ENCODE measurements at places on chromosomes 12 and 14.

GRCh38 chr12:12613344-12613743 lies 1.7 kb downstream of the CREBL2 start:
- ATAC-seq: no peak

- peak; percentile 82 for ATAC-seq
Measured at GRCh38 chr12:113136128-113136989, 798 bp upstream of the RASAL1 start.

GRCh38 chr12:94033784-94034183 lies 114.6 kb upstream of the PLXNC1 start:
- ATAC-seq: no peak

DNA sequence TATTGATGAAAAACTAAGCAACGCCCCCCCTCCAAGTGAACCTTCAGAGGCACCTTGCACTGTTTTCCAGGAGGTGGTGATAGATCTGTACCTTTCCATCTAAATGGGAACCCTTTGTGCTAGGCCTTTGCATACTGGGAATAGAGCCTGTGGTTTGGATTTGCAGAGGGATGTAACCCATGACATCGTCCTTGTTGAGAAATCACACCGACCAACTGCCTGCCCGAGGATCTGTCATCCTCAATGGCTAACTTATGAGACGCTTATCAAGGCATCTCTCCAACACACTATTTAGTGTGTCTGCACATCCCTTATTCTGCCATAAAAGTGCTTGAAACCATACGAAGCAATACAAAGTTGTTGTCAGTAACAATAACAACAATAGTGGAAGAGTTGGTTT lies 22.9 kb downstream of the NTN4 start:
- no peak for ATAC-seq

DNA sequence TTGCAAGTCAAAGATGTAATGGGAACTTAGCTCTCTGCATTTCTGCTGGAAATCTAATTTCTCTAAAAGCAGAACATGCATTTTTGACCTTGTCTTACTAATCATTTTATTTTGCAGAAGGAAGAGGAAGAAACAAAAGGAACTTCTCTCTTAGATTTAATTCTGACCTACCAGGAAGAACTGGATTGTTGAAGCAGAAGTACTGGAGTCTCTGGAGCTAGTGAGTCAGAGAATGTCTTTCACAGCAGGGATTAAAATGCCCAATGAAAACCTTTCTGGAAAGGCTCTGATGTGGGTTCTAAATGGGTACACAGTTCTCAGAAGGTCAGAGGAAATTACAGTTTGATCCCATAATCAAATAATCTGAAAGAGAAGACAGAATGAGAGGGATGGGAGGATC lies 70.8 kb upstream of the GNG2 start:
- ATAC-seq: no peak

DNA sequence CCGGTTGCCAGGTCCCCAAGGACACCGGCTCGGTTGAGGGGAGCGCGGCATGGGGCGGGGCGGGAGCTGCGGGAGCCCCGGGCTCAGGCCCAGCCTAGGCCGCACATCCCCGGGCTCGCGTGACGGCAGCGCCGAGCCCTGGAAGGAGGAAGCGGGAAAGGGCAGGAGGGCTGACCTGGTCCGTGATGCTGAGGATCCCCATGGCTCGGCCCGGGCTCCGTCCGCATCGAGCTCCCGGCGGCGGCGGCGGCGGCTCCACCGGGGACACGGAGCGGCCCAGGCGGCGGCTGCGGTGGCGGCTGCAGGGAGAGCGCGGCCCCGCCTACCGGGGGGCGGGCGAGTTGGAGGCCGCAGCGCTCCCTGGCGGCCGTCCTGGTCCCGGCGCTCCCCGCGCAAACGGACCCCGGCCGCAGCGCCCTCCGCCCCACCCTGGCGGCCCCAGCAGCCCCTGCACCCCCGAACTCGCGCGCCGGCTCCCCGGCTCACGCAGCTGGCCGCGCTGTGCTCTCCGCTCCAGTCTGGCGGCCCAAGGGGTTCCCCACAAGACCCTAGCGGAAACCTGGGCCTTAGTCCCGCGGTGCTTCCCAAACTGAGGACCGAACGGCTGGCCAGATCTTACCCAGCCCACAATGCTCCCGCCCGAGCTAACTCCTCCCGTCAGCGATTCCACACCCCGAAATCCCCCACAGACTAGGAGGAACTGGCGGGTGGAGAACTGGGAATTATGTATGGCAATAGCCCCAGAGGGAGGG lies at the start of gene ANKRD52:
TSS of gene ANKRD52 (minus strand) at position 317 of the 752 bp plus-strand sequence. CDS start at position 202, 115 bp downstream.
- ATAC-seq: peak; percentile 98

DNA sequence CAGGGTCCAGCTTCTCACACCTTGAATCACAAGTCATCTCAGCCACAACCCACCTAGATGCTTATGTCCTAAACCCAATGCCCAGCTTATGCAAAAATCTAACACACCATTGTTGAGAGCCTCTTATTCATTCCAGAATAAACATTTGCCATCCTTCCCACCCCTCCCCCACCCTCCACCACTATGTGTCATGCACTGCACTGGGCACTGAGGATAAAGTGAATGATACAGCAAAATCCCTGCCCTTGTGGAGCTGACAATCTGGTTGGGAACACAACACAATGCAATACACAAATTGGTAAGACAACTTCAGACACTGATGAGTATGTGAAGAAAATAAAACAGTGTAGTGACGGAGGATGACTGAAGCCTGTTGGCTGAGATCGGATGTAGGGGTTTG lies 1.4 kb upstream of the GLTP start:
- no peak for ATAC-seq

- no peak for ATAC-seq
Measured at GRCh38 chr12:14510574-14510973, 57.1 kb downstream of the PLBD1 start.

DNA sequence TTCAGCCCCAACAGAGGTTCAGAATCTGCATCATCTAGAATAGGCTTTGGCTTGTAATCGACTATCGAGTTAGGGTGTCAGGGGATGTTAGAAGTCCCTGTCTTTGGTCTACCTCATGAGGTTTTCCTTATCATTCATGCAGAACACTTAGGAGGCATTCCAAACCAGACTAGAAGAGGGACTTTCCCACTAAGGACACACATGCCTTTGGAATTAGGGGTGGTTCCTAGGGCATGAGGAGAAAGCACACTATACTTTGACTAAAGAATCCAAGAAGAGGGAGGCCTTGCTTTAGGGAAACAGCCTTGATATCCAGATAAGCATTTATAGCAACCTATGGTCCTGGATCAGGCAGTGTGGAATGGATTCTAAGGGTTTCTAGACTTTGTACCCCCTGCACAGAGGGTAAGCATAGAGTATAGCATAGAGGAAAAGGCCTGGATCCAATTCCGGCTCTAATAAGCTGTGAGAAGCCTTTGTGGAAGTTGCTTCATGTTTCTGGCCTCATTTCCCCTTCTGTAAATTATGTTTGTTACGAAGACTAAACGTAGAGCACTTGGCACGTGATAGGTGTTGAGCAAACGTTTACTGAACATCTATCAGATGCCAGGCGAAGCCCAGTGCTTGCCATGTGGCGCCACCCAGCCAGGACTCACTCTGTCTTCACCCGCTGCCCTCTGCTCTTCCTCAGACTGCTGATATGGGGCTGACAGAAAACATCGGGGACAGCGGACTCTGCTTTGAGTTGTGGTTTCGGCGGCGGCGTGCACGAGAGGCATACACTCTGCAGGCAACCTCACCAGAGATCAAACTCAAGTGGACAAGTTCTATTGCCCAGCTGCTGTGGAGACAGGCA lies 13.2 kb downstream of the ZNF219 start:
- ATAC-seq: no peak

GRCh38 chr14:65101631-65102440 lies 481 bp downstream of the MAX start:
- peak; percentile 22 for ATAC-seq

Data from stimulated activated memory B cell treated with anti-CD40 and anti-IgM and Interleukin-4, amounts not matched to agents 10 μg/mL and 1 μg/mL and 100 μg/mL, for 72 hours (primary cell).